ENCODE measurements at places on chromosomes 7 and 10.

GRCh38 chr7:121440857-121441503 is 44.9 kb upstream of the FAM3C start:
- DNase-seq, result no peak

- no peak for DNase-seq
Observed at GRCh38 chr10:51574248-51575048, 124.9 kb downstream of the CSTF2T start.

DNA sequence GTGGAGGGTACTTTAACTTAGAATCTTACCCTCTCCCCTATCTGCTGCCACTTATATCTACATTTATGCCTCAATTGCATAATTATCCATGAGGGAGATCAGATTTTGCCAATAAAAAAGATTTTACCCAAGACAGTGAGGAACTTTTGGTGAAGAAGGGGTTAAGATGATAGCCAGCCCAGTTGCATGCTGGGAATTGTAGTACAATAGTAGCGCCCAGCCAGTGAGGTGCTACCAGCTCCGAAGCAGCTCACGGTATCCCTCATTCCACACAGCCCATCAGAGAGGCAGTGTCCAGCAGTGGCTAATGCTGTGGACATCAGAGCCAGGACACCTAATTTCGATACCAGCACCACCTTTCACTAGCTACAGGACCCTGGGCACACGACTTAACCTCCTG is 5.9 kb upstream of the LGI1 start:
- no peak for DNase-seq

DNA sequence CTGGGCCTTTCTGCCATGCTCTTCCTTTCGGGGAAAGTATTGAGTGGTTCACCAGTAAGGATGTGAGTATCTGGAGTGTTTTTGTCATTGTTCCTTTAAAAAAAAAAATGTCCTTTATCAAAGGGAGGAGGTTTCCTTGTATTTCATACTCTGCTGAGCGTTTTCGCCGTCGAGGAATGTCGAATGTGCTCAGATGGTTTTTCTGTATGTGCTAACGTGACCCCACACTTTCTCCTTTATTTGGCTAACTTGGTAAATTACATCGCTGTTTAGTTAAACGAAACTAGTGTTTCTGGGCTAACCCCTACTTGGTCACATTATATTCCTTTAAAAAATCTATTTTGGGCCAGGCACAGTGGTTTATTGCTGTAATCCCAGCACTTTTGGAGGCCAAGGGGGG is 45.9 kb downstream of the INPP5A start:
- DNase-seq, result no peak

DNA sequence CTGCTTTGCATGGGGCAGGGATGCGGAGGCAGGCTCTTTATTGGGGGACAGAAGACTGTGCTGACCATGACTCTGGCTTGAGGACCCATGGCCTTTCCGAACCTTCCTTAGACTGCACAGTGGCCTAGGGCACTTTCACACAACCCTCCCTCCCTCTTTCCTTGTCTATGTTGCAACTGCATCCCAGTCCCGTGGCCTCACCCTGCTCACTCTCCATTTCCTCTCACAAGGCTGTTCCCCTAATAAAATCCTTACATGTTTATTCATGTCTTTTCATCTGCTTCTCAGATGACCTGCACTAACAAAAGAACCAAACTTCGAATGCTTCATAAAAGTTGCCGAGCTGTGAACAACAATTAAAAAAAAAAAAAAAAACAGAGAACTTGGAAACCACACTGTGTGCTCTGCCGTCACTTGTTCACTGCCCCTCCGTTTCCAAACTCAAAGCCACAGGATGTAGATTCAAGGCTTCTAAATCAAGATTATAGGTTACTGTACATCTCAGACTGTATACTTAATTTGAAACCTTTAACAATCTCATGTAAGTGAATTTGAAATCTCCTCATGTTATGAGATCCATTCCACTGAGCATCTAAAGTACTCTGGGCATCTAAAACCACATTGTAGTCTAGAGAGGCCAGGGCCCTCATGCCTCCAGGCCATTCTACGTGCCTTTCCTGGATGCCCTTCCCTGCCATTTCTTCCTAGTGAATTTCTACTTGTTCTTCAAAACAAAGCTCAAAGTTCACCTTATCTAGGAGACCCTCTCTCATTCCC is 265.9 kb downstream of the SNX13 start:
- no peak for DNase-seq

- no peak for DNase-seq
Observed at GRCh38 chr10:77618117-77618516, 19.5 kb downstream of the KCNMA1 start.

DNA sequence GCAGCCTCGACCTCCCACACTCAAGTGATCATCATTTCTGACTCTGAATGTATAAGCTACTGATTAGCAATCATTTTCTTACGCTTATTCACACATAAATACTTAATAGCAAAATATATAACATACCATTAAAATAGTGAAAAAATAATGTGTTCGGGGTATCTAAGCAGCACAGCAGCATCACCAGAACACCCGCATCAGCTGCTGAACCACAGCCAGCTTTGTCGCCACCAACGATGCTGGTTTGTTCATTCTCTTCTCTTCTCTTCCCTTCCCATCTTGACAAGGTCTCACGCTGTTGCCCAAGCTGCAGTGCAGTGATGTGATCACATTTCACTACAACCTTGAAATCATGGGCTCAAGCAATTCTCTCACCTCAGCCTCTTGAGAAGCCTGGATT is 425.1 kb upstream of the LRGUK start:
- no peak for DNase-seq

GRCh38 chr10:100508691-100509150 is 10.9 kb downstream of the SEC31B start:
- no peak for DNase-seq

DNA sequence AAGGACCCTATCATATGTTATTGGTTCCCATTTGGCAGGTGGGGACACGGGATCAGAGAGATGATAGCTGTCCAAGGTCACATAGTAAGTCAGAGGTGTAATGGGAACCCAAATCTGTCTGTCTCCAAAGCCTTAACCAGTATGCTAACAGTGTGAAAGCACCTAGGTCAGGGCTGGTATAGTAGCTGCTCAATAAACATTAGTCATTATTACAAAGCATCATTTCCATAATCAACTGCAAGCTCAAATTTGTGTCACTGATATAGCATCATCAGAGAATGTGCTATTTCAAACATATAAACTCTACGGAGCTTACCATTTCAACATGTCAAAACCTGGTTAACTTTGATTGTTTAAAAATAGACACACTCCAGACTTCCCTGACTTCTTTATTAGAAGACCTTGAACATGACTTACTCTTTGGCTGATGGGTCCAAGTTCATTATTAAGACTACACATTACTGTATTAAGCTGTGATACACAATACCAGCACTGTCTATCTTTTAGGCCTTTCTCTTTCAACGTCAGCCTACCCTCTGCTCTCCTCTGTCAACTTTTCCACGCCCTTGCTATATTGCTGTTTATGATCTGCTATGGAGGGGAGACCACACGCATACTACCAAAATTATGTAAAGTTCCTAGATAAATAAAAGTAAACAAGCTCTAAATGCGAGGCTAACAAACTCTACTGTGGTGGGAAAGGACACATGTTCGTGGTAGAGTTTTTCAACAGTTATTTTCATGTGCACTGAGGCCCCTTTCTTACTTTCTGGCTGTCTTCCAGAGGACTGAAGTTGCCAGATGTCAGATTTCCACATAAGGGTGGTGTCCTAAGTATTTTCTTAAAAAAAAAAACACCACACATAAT is 33.6 kb downstream of the DNMBP start:
- DNase-seq, result no peak

- no peak for DNase-seq
Observed at GRCh38 chr10:28219251-28219650, 83.6 kb downstream of the MPP7 start.

GRCh38 chr10:100009283-100009792 is 409 bp downstream of the DNMBP start:
- DNase-seq, result no peak

- no peak for DNase-seq
Observed at GRCh38 chr10:22619101-22619500, 95.3 kb downstream of the PIP4K2A start.

DNA sequence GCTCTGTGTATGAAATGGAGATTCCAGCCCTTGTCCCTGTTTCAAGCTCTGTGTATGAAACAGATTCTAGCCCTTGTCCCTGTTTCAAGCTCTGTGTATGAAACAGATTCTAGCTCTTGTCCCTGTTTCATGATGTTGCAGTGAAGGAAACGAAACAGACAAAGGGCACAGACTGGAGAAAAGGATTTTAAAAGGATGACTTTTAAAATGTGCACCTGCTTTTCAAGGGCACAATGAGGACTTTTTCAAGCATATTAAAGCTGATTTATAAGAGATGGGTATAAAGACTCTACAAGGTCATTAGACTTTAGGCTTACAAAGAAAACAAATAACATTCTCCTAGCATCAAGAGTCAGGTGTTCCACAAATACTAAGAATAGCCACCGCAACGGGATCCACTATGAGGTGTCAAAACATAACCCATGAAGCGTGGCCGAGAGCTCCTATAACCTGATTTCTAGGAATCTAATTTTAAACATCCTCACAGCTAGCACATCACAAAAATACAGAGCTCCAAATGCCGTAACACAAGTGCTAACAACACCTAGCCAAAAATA is 29.0 kb downstream of the DIP2C start:
- DNase-seq, result no peak

GRCh38 chr7:101226721-101227120 is 8.8 kb downstream of the ZNHIT1 start:
- DNase-seq, result no peak

GRCh38 chr7:134317434-134317833 is 704 bp upstream of the SLC35B4 start:
- DNase-seq, result no peak

- DNase-seq, result no peak
Observed at GRCh38 chr10:79400146-79401004, 45.0 kb downstream of the ZCCHC24 start.

DNA sequence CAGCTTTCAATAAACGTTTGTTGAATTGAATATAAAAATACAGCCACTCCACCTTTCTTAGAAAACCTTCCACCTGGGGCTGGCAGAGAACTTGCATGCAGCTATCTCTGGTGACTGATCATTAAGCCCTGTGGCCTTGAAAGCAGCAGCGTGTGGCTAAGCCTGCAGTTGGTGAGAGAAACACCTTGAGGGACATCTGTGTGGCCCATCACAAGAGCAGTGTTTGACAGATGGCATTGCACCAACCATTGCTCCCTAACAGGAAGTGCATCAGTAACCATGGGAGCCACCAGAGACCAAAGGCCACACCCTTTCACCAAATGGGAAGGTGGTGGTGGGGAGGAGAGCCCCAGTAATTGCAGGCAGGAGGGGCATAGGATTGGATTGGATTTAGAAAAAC is 22.4 kb downstream of the RHOBTB1 start:
- no peak for DNase-seq

DNA sequence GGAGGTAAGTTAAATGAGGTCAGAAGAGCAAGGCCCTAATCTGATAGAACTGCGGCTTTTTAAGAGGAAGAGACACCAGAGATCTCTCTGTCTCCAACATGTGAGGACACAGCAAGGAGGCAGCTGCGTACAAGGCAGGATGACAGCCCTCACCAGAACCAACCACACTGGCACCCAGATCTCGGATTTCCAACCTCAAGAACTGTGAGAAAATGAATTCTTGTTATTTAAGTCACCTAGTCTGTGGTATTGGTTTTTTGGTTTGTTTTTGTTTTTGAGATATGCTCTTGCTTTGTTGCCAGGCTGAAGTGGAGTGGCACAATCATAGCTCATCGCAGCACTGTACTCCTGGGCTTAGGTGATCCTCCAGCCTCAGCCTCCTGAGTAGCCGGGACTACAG is 127.2 kb downstream of the DLG5 start:
- no peak for DNase-seq

DNA sequence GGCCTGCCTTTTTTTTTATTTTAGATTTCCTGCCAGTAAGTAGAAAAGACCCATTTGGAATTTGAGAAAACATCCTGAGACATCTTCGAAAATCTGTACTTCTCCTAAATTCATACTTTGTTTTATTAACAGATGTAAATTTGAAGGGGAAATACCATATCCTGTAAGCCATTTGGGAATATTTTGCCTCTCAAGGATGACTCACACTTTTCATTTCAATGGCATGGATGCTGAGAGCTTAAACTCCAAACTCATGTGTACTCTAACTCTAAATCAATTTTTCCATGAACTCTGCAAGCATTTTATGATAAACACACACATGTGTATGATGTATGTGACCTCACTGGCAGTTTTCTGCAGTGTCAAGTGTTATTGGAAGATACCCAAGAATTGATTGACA is 89.0 kb downstream of the SEMA3A start:
- no peak for DNase-seq

- no peak for DNase-seq
Observed at GRCh38 chr10:124561206-124561605, 99.6 kb downstream of the LHPP start.

DNA sequence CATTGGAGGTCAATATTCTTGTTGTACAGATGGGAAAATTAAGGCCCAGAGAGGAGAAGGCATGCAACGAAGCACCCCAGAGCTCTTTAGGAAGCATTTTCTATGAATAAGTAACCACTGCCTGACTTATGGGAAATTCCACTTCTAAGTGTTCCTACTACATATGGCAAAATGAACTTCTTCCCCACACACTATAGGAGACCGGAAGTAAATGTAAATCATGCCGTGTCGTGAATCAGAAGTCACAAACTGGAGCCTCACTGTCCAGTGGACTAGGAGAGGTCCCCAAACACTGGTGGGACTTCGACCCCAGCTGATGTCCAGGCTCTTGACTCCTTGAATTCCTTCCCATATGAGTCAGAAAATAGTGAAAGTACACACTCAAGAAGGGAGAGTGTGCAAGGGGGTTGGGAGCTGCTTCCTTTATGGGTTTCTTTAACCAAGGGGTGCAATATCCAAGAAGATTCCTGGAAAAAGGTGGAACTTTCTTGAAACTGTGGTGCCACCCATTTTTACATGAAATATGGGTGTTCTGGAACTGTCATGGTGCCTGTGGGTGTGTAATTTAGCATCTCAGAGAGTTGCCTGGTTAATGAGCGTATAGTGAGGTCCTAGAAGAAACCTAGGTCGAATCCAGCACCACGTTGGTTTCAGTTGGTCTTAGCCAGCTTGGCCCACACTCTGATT is 6.7 kb downstream of the RASSF4 start:
- DNase-seq, result no peak

- DNase-seq, result no peak
Observed at GRCh38 chr7:76259124-76260093, 43.1 kb upstream of the HSPB1 start.

GRCh38 chr10:66942407-66942806 is 16.6 kb downstream of the LRRTM3 start:
- DNase-seq, result no peak
